Hematopoietic multipotent progenitor cell treated with erythropoietin and hydrocortisone succinate and interleukin-3 and kit ligand, for 6 days (in vitro differentiated cells): ENCODE measurements at places on chromosomes 16 and 17.

DNA sequence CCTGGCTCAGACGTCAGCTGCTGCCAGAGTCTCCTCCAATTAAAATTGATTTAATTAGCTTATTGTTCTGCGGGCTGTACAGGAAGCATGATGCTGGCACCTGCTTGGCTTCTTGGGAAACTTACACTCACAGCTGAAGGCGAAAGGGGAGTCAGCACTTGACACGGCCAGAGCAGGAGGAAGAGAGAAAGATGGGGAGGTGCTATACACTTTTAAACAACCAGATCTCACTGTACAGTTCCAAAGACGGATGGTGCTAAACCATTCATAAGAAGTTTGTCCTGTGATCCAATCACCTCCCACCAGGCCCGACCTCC is 1.4 kb upstream of the PRDM7 start:
- no peak for DNase-seq

DNA sequence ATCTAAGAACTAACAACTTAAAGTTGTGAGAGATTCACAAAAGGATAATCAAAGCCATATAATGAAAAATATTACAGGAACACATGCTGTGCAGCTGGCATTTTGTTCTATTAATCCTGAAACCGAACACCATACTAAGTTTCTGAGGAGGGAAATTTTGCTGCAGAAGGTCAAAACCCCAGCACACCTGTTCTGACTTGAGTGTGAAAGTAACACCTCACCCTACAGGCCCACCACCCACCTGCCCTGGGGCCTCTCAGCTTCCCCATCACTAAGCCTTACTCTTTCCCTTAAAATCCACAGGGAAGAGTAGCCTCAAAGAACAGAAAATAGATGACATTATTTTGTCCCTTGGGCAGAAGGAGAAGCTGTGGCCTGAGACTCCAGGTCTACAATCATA is 44.8 kb downstream of the STAT5A start:
- DNase-seq, result no peak

DNA sequence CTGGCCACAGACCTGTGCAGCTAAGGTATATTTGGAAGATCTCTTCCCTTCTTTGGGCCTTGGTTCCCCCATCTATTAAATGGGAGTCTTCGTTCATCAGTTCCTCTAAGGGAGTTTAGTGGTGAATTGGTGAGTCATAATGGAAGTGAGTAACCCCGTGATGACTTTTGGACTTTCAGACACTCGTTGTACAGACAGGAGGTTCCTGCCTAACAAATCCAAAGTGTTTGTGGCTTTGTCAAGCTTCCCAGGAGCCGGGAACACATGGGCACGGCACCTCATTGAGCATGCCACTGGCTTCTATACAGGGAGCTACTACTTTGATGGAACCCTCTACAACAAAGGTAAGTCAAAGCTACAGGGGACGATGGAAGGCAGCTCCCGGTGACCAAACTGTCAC is 40.4 kb downstream of the WSCD1 start:
- no peak for DNase-seq

- no peak for DNase-seq
Observed at GRCh38 chr16:13911871-13912270, 8.1 kb upstream of the ERCC4 start.

DNA sequence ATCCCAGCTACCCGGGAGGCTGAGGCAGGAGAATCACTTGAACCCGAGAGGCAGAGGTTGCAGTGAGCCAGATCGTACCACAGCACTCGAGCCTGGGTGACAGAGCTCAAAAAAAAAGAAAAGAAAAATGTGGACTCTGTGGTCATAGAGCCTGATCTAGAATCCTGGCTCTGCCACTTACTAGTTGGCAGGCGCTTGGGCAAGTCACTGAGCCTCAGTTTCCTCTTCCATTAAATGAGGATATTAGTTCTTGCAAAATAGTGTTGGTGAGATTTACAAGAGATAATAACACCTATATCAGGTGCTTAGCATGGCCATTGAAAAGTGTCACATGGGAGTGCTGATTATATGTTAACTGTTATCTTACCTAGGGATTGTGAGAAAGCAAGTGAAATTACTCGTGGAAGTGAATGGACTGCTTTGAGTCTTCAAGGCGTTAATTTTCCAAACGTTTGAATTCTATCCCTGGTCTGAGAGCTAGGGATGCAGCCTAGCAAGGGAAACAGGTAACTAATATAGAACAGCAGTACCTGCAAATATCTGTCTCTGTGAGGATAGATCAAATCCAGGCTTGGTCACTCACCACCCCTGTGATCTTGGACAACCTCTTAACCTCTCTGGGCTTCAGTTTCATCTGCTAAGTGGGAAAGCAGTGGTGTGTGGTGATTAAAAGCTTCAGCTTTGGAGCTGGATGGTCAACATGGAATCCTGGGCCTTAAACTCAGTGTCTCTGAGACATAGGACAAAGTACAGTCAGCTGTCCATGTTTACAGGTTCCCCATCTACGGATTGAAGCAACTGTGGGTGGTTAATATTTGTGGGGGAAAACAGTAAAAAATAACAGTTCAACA is 953 bp upstream of the NSMCE1 start:
- no peak for DNase-seq

GRCh38 chr17:14304222-14304772 is 3.4 kb downstream of the HS3ST3B1 start:
- no peak for DNase-seq

GRCh38 chr17:19744492-19744891 is 3.6 kb downstream of the ALDH3A1 start:
- DNase-seq, result peak; percentile 22
